ENCODE measurements at places on chromosomes 4 and X. TPM values are rescaled to one million over a fixed set of nuclear protein-coding genes. Genes with fewer than 3 reads are reported as not detected.

FSTL5 gene
- total RNA-seq: 0.28 TPM

GRSF1 gene
- total RNA-seq: 67.9 TPM

ZNF674 gene
- 2.7 TPM for total RNA-seq

HSFX3 gene
- not detected for total RNA-seq

PCDH19 gene
- not detected for total RNA-seq

RBM3 gene
- 269 TPM for total RNA-seq

FRAS1 gene
- 0.66 TPM for total RNA-seq

CSN1S1 gene
- total RNA-seq: not detected

DNA sequence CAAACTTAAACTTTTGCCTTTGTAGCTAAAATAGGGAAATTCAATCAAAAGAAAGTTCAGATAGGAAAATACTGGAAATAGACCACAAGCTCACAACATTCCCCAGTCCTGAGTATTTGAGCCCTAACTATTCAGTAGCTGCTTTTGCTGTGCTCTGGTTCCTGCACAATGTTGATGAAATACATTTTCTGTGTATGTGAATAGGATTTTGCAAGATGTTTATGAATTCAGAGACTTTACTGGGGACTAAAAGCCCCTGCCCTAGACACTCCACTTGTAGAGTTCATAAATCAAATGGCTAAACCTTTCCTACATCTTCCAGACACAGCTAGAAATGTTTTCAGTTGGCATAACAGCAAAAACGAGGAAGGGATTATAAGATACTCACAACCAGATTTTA, 105.9 kb downstream of the FBXO8 start:
- no peak for DNase-seq
- no peak overlapping the region for H3K27ac ChIP-seq
- H3K4me3 ChIP-seq: no peak overlapping the region
- H3K36me3 ChIP-seq: no peaks in the 10 kb centered on the region
- no peaks in the 10 kb centered on the region for H3K4me1 ChIP-seq

DNA sequence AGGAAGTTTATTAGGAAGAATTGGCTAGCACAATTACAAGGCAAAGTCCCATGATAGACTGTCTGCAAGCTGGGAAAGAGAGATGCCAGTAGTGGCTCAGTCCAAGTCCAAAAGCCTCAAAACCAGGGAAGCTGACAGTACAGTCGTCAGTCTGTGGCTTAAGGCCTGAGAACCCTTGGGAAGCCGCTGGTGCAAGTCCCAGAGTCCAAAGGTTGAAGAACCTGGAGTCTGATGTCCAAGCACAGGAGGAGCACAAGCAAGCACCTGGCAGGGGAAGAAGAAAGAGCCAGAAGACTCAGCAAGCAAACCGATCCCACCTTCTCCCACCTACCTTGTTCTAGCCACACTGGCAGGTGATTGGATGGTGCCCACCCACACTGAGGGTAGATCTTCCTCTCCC, 51.3 kb upstream of the TMEM150C start:
- H3K36me3 ChIP-seq: no peaks in the 10 kb centered on the region
- no peaks in the 10 kb centered on the region for H3K4me1 ChIP-seq
- no peak for DNase-seq

DNA sequence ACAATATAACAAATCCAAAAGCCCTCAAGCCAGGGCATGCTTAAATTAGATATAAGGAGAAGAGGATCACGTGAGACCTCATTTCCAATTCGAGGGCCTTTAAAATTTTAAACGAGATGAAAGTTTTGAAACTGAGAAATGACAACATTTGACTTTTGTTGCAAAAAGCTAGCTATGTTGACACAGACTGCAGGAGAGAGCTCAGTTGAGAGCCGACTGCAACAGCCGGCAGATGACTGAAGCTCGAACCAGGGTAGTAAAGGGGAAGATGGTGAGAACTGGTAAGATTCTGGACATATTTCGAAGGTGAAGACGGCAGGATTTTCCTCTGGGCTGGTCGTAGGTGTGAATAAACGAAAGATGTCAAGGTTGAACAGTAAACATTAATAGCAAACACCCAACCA, 773 bp downstream of the PRMT9 start:
- peak overlapping the region; percentile 90 for H3K4me3 ChIP-seq
- DNase-seq: no peak
- no peaks in the 10 kb centered on the region for H3K27me3 ChIP-seq
- peaks cover 3% of the 10 kb centered on the region for H3K4me1 ChIP-seq

- no peaks in the 10 kb centered on the region for H3K36me3 ChIP-seq
- H3K27me3 ChIP-seq: no peaks in the 10 kb centered on the region
- no peak overlapping the region for H3K4me3 ChIP-seq
- no peak overlapping the region for H3K27ac ChIP-seq
- H3K4me1 ChIP-seq: no peaks in the 10 kb centered on the region
Measured at GRCh38 chrX:3468031-3468430, 121.6 kb upstream of the MXRA5 start.

GRCh38 chr4:172245516-172245915, 432.3 kb downstream of the GALNTL6 start:
- H3K27me3 ChIP-seq: no peaks in the 10 kb centered on the region
- no peak overlapping the region for H3K27ac ChIP-seq
- DNase-seq: no peak
- H3K36me3 ChIP-seq: no peaks in the 10 kb centered on the region
- no peaks in the 10 kb centered on the region for H3K4me1 ChIP-seq

- H3K36me3 ChIP-seq: no peaks in the 10 kb centered on the region
- H3K4me1 ChIP-seq: no peaks in the 10 kb centered on the region
- no peak for DNase-seq
- no peak overlapping the region for H3K4me3 ChIP-seq
Measured at GRCh38 chr4:166981847-166982246, 252.4 kb downstream of the SPOCK3 start.

DNA sequence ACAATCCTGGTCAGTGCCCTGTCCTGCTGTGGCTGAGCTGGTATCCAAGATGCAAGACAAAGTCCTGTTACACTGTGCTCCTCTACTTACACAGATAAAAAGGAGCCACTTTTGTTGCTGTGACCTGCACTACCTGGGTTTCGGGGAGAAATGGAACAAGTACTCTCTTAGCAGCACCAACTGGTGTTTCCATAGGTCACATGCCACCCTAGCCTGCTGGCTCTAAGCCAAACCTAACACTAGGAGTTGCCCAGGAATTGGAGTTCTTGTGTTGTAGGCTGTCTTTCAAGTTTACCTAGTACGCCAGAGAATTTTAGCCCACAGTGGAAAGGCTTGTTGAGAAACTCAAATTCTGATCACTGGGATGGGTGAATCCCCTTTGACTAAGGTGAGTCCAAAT, 727.4 kb downstream of the FAM133A start:
- no peaks in the 10 kb centered on the region for H3K27me3 ChIP-seq
- peak overlapping the region; percentile 76 for H3K27ac ChIP-seq
- DNase-seq: no peak
- H3K4me1 ChIP-seq: peaks cover 6% of the 10 kb centered on the region
- no peak overlapping the region for H3K4me3 ChIP-seq

DNA sequence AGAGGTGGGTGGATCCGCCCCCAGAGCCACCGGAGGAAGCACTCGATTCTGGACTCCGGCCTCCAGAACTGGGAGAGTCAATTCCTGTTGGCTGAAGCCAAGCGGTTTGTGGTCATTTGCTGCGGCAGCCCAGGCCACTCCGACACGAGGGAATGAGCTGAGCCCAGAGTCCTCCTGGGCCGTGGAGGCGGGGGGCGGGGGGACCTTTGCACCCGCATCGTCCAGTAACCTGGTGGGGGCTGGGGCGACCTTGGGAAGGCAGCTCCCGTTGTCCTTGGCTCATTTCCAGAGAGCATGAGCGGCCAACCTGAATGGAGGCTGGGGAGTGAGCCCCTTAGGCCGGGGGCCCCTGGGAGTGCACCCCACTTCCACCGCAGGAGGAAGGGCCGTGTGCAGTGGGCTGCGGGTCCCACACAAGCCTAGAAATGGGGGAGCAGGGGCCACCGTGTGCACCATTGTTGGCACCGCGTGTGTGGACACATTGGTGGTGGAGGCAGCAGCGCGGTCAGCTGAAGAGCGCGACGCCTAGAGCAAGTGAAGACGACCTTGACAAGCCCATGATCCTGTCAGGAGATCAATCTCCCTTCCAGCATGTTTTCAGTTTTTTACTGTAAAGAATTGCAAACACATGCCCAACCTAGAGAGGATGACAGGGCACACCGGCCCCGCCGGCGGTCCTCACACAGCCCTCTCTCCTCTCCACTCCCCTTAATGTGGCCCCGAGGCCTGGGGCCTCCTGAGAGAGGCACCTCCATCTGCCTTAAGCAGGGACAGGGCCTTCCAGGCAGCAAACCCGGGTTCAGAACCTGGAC, 19.9 kb upstream of the DUSP9 start:
- no peaks in the 10 kb centered on the region for H3K36me3 ChIP-seq
- no peak overlapping the region for H3K27ac ChIP-seq
- no peak overlapping the region for H3K4me3 ChIP-seq
- DNase-seq: no peak
- no peaks in the 10 kb centered on the region for H3K27me3 ChIP-seq
- H3K4me1 ChIP-seq: no peaks in the 10 kb centered on the region

GRCh38 chrX:24858004-24858746, 157.6 kb downstream of the ARX start:
- H3K4me3 ChIP-seq: no peak overlapping the region
- DNase-seq: no peak
- H3K36me3 ChIP-seq: no peaks in the 10 kb centered on the region
- H3K27me3 ChIP-seq: no peaks in the 10 kb centered on the region
- no peak overlapping the region for H3K27ac ChIP-seq

- H3K27ac ChIP-seq: no peak overlapping the region
- no peak for DNase-seq
- no peak overlapping the region for H3K4me3 ChIP-seq
- H3K36me3 ChIP-seq: peaks cover under 1% of the 10 kb centered on the region
Measured at GRCh38 chr4:677431-678293, 3.3 kb downstream of the MYL5 start.

GRCh38 chr4:150425161-150425560, 156.8 kb upstream of the MAB21L2 start:
- no peaks in the 10 kb centered on the region for H3K4me1 ChIP-seq
- no peaks in the 10 kb centered on the region for H3K36me3 ChIP-seq
- no peak for DNase-seq
- H3K27ac ChIP-seq: no peak overlapping the region
- H3K4me3 ChIP-seq: no peak overlapping the region

DNA sequence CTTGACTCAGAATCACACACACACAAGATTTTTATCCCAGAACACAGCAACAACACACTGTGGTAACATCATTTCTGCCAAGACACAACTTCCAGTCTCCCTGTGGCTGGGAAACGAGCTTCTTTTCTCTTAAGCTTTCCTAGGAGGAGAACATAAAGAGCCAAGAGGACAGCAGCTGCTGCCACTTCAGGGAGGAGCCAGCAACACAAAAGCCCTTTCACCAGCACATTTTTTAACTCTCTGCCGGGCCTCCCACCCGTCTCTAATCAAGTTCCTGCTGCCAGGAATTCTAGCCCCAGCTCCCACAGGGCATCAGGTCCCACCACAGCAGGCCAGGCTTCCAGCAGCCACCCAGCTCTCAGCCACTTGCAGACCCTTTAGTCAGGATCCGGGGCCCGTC, 22.4 kb downstream of the FAT1 start:
- H3K4me3 ChIP-seq: no peak overlapping the region
- no peak for DNase-seq
- no peaks in the 10 kb centered on the region for H3K36me3 ChIP-seq
- H3K27ac ChIP-seq: no peak overlapping the region
- no peaks in the 10 kb centered on the region for H3K27me3 ChIP-seq

- no peak for DNase-seq
- H3K36me3 ChIP-seq: no peaks in the 10 kb centered on the region
- H3K4me1 ChIP-seq: peaks cover 6% of the 10 kb centered on the region
- H3K4me3 ChIP-seq: no peak overlapping the region
- no peak overlapping the region for H3K27ac ChIP-seq
Measured at GRCh38 chr4:76308548-76308947, 2.0 kb downstream of the STBD1 start.
